Renal cortical epithelial cell (primary cell): ENCODE measurements at places on chromosomes 6 and 20. TPM values are rescaled to one million over a fixed set of nuclear protein-coding genes. Genes with fewer than 3 reads are reported as not detected.

GRCh38 chr20:50788045-50788991, 6.5 kb upstream of the BCAS4 start:
- peak; percentile 74 for DNase-seq

GRCh38 chr20:33944914-33945313, 48.8 kb upstream of the RALY start:
- no peak for DNase-seq

SLC26A8 gene
- 0.05 TPM in 1 of 2 replicates, not detected in the other for total RNA-seq

FLRT3 gene
- 5.2 and 16.0 TPM in 2 replicates for total RNA-seq

GRCh38 chr6:17484201-17484849, 90.9 kb downstream of the CAP2 start:
- no peak for DNase-seq
